Osteocyte (in vitro differentiated cells): ENCODE measurements at places on chromosomes 6 and 20. TPM values are rescaled to one million over a fixed set of nuclear protein-coding genes. Genes with fewer than 3 reads are reported as not detected.
A peak's percentile ranks its signal among the peaks of the same experiment; 100 is the strongest.

The IL20RA gene
- total RNA-seq = not detected in 2 replicates

The RBBP9 gene
- 12.7 and 14.3 TPM in 2 replicates for total RNA-seq

The POM121L2 gene
- total RNA-seq = not detected in 2 replicates

The PEX3 gene
- total RNA-seq = 14.7 and 17.9 TPM in 2 replicates

The FBXL4 gene
- 16.6 TPM in 2 replicates for total RNA-seq

The LY6G5C gene
- 3.9 and 5.0 TPM in 2 replicates for total RNA-seq

The RIMS4 gene
- 0.73 and 0.75 TPM in 2 replicates for total RNA-seq

The RBPJL gene
- not detected in 2 replicates for total RNA-seq

The SYNCRIP gene
- 93.7 and 94.0 TPM in 2 replicates for total RNA-seq

The KHDRBS2 gene
- not detected in 2 replicates for total RNA-seq

The HLA-DPA1 gene
- total RNA-seq = 1.8 and 2.0 TPM in 2 replicates

The RCAN2 gene
- 27.9 and 31.3 TPM in 2 replicates for total RNA-seq

The NANP gene
- 6.0 and 6.6 TPM in 2 replicates for total RNA-seq

The BPIFB1 gene
- not detected in 2 replicates for total RNA-seq

The TTLL9 gene
- 0.18 and 0.24 TPM in 2 replicates for total RNA-seq

The LHFPL5 gene
- not detected in 2 replicates for total RNA-seq

The COL19A1 gene
- total RNA-seq = not detected in 2 replicates

The FAM209B gene
- 0.55 TPM in 1 of 2 replicates, not detected in the other for total RNA-seq

The TPMT gene
- 5.1 and 5.7 TPM in 2 replicates for total RNA-seq

DNA sequence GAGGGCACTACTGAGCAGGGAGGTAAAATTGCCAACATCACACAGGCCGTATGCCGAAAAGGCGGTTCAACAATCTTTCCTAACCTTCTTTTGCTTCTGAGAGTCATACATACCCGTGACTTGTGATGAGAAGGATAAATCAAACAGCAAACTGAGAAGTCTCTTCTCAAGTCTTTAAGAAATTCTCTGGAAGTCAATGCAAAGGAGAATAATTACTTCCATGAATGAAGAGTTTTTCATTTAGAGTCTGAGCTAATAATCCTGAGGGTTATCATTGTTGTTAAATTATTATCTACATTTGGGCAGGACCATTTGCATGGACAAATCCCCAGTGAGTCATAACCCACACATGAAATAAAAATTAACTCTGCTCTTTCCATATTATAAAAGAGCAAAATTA, 22.4 kb upstream of the ILRUN start:
- no peak for DNase-seq

- DNase-seq = no peak
These were observed 181.6 kb downstream of the CDH26 start for GRCh38 chr20:60139663-60140446.

GRCh38 chr6:50724381-50725124, 11.2 kb downstream of the TFAP2D start:
- DNase-seq = no peak

GRCh38 chr6:161354956-161355355, 81.1 kb upstream of the AGPAT4 start:
- no peak for DNase-seq

GRCh38 chr6:88899569-88900316, 63.7 kb downstream of the RNGTT start:
- DNase-seq = no peak

GRCh38 chr6:134339216-134339615, 21.3 kb upstream of the SGK1 start:
- DNase-seq = no peak

- DNase-seq = no peak
These were observed 112.7 kb upstream of the TNFAIP3 start for GRCh38 chr6:137754366-137754765.

GRCh38 chr20:51156041-51156982, 133.4 kb upstream of the KCNG1 start:
- DNase-seq = peak; percentile 75

GRCh38 chr6:121143476-121143875, 190.8 kb downstream of the TBC1D32 start:
- DNase-seq = no peak

- DNase-seq = peak; percentile 11
These were observed 33.3 kb upstream of the SLC22A16 start for GRCh38 chr6:110509617-110510241.

DNA sequence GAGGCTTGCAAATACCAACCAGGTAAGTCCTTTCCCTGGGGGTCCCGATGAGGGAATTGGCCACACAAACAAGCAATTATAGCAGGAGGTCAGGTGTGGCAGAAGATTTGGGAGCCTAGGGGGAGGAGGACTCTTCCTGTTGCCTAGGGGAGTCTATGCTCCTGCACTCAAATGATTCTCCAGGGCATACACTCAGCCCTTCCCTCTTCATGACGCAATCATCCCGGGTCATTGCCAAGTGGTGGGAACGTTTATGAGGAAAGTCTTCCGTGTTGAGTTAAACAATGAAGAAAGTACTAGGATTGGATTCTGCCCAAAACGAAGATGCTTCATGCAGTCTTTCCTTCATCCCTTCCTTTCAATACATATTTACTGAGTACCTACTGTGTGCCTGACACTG, 186.5 kb upstream of the TSHZ2 start:
- no peak for DNase-seq

DNA sequence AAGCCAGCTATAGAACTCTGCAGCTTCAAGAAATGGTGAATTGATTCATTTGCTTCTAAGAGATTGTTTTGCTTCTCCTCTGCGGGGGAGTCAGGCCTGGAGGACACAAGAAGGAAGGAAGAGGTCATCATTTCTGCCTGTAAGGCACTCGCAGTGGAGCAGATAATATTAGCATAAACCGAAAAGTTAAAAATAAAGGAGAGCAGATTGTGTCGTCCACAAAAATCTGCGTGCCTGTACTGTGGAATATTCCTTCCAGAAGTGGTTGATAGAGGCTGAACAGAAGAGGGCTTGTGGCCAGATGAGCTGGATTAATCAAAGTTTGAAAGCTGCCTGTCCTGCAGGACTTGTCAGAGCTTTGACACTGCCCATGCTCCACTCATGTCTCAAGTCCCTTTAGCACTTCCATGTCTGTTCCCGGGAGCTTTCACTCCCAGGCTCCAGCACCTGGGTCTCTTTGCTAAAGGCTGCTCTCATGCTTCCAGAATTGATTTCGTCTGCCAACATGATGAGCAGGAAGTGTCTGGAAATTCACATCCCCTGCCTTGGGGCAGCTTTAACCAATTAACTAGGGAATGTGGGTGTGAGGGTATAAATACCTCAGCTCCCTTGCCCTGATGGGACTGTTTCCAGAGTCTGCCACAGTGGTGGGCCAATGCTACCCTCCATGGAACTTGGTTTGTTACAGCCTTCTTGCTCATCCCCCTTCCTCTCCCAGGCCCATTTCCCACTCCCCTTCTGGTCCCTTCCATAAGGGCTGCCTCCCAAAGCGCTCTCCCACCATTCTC, 65.1 kb upstream of the STX16 start:
- no peak for DNase-seq

DNA sequence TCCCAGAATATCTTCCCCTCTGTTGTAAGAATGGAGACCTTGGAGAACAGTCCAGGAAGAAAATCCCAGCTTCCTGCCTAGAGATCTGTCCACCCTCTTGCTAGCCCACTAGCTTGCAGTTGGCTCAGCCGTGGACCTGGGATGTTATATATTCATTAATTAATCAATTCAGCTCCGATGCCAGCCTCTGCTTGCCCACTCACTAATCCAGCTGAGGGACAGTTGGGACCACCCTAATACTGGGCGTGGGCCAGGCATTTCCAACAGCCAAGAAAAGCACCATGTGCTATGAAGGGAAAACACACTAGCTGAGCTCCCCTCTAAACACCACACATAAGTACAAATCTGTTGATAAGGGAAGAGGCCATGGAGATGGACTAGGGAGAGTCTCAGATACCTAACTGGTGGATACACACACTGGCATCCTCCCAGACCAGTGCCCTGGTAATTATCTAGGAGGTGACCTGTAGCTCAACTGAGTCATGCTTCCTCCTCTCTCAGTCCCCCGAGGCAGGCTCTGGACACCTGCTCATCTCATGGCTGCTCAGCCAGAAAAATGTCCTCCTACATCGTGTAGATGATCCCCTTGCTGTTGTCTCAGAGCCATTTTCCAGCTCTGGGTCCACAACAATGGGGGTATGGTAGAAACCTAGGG, 78.9 kb downstream of the ANKRD60 start:
- no peak for DNase-seq

DNA sequence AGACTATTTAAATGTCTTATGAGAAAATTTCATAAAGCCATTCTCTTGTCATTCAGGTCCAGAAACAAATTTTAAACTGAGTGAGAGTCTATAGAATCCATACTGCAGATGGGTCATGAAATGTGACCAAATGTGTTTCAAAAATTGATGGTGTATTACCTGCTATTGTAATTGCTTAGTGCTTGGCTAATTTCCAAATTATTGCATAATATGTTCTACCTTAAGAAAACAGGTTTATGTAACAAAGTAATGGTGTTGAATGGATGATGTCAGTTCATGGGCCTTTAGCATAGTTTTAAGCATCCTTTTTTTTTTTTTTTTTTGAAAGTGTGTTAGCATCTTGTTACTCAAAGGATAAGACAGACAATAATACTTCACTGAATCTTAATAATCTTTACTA, 5.0 kb downstream of the MARCKS start:
- no peak for DNase-seq

GRCh38 chr6:144162977-144163376, 12.7 kb downstream of the STX11 start:
- no peak for DNase-seq

DNA sequence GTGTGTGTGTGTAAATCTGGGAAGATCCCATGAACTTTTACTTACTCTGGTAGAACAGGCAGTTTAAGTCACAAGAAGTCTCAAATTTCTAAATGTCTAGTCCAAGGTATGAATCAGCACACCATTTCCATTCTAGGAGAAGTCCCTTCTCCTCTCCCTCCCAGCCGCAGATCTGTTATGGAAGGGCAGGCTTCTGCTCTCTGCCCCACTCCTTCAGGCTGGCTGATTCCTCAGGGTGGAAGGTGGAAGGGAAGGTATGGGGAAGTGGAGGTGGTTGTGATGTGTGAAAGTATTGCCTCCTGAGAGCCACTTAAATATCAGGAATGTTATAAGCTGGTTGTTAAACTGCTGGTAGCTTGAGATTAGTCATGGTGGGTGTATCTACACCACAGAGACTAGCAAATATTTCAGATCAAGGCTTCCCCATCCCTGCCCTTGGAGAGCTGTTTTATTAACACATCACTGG, 44.5 kb upstream of the LAMA4 start:
- no peak for DNase-seq

GRCh38 chr6:163712981-163713380, 298.5 kb downstream of the QKI start:
- DNase-seq = no peak

DNA sequence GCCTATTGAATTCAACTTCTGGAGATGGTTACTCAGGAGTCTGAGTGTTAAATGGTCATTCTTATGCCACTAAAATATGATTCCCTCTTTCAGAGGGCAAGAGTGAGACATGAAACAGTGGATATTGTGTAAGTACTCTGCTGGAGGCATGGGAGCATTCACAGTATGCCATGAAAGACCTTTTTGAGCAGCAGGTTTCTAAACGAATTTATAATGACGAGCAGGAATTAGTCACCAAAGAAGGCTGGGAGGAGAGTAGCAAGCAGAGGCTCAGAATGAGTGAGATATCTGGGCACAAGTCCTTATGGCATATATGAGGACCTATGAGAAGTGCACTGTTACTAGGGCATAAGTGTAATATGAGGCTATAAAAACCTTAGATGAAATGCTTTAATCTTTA, 10.9 kb upstream of the MYB start:
- no peak for DNase-seq

DNA sequence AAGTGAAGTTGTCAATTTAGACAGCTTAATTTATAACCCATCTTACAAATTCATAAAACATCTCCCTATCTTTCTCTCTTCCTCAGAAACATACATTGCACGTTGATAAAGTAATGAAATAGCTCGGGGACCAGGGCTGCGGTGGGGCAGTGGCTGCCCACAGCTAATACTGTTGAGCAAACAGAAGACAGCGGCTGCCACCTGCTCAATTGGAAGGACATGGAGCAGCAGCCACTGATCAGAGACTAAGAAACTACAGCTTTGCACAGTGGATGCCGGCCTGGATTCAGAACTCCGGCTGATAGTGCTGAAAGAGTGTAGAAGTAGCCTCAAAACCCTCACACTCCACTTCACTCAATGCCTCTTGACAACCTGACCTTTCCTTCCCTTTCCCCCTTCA, 157.9 kb upstream of the PDE10A start:
- DNase-seq = peak; percentile 67

- DNase-seq = no peak
These were observed 123.0 kb downstream of the SASH1 start for GRCh38 chr6:148465670-148466069.

DNA sequence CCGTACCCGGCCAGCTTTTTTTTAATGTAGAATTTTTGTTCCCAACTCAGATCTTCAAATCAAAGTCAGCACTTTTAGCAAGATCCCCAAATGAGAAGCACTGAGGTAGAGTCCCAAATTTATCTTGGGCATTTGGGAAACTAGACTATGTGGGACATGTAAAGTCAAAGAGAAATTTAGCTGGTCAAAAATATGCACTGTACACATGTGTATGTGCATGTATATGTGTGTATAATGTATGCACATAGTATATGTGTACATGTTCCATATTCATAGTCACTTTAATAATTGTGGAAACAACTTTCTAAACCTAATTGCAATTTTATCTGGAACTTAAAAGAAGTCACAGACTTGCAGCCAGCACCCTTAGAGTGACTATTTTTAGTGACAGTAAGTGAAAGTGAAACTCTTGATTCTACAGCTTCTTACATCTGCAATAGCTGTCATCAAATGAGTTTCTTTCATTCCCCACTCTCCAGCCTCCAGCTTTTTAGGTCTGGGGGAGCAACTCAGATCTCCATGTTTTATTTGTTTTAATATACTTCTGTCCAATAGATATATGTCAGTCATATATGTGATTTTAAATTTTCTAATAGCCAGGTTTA, 53.6 kb downstream of the CDC40 start:
- DNase-seq = no peak
